Glutamatergic neuron (in vitro differentiated cells): ENCODE measurements at places on chromosomes 1 and 21.

DNA sequence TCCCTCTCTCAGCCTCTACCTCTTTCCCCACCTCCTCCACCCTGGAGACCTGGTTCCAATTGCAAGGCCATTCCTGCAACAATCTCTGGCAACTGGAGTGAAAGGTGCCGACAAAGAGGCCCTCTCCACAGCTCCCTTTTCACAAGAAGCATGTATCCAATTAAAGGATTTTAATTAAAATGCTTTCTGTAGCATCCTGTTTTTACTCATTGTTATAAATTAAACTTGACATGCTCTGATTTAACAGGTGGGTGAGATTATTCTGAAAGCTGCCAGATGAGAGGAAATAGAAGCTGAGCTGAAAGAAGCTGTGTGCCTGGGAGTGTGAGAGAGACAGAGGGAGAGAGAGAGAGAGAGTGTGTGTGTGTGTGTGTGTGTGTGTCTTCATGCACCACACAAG, 160.5 kb downstream of the TBX15 start:
- no peaks in the 10 kb centered on the region for H3K4me1 ChIP-seq
- no peaks in the 10 kb centered on the region for H3K36me3 ChIP-seq
- H3K4me3 ChIP-seq = no peak overlapping the region
- no peak for DNase-seq
- no peak overlapping the region for H3K27ac ChIP-seq

DNA sequence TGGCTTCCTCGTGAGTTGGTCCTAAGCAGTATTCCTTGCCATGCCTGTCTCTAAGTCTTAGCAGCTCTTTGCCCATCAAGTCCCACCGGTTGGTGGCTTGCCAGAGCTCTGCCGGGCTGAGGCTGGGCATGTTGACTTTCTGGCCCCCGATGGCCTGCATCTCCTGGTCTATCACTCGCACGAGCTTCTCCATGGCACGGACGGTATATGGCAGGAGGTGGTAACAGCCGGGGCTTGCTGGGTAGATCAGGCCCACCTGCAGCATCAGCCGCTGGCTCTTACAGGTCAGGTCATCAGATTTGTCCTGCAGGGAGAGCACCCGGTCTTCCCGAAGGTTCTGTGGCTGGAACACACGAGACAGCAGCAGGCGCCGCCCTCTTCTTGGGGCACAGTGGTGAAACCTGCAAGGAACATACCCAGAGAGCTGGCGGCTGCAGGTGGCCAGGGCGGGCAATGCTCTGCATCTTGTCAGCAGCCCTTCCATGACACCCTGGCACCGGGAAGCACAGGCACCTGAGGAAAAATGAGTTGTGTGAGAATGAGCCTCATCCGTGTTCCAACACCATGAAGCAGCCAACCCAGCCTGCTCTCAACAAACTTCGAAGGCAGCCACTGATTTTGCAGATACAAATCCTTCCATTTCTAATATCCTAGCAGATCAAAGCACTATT, 5.5 kb downstream of the PARS2 start:
- H3K27ac ChIP-seq = no peak overlapping the region
- peaks cover 8% of the 10 kb centered on the region for H3K27me3 ChIP-seq
- no peak for DNase-seq

- H3K4me1 ChIP-seq = no peaks in the 10 kb centered on the region
- DNase-seq = no peak
- no peaks in the 10 kb centered on the region for H3K36me3 ChIP-seq
- H3K27ac ChIP-seq = no peak overlapping the region
- H3K27me3 ChIP-seq = peaks cover 3% of the 10 kb centered on the region
Observed at GRCh38 chr1:214272964-214273533, 7.9 kb upstream of the SMYD2 start.

GRCh38 chr1:22245726-22246125, 102.8 kb upstream of the WNT4 start:
- peaks cover 1% of the 10 kb centered on the region for H3K4me1 ChIP-seq
- H3K27me3 ChIP-seq = peaks cover 8% of the 10 kb centered on the region
- no peak overlapping the region for H3K27ac ChIP-seq
- no peak overlapping the region for H3K4me3 ChIP-seq

DNA sequence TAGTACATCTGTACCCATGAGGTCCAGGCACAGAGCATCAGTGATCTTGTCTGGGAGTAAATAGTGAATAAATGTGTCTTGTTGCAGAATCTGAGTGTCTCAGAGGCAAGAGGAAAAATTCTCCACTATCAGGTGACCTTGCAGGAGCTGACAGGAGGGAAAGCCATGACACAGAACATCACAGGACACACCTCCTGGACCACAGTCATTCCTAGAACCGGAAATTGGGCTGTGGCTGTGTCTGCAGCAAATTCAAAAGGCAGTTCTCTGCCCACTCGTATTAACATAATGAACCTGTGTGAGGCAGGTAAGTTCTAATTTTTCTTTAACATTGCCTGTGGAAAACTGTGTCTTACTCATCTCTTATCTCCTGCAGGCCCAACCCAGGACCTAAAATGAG, 43.1 kb downstream of the IL12RB2 start:
- no peak for DNase-seq
- H3K36me3 ChIP-seq = no peaks in the 10 kb centered on the region
- H3K4me3 ChIP-seq = no peak overlapping the region

GRCh38 chr1:25766721-25767436, 33.1 kb upstream of the SELENON start:
- H3K27me3 ChIP-seq = peaks cover 5% of the 10 kb centered on the region
- H3K4me3 ChIP-seq = no peak overlapping the region
- H3K4me1 ChIP-seq = peaks cover 26% of the 10 kb centered on the region
- no peaks in the 10 kb centered on the region for H3K36me3 ChIP-seq

- DNase-seq = no peak
- H3K36me3 ChIP-seq = no peaks in the 10 kb centered on the region
Observed at GRCh38 chr1:203426870-203427269, 48.7 kb upstream of the PRELP start.

DNA sequence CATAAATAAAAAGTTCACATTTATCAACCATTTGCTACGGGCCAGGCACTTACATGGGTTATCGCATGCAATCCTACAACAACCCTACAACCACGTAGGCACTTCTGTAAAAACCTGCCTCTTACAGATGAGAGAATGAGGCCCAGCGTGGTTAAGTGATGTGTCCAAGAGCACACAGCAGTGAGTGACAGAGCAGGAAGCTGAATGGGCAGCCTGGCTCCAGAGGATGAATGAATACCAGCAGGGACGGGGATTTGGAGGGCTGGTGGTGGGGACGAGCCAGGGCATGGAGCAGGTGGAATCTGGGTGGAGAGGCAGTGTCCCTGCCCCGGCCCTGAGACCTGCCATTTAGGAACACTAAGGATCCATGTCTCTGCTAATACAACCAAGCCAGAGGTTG, 35.5 kb downstream of the SYF2 start:
- no peak overlapping the region for H3K4me3 ChIP-seq
- H3K27me3 ChIP-seq = peaks cover 9% of the 10 kb centered on the region
- H3K27ac ChIP-seq = no peak overlapping the region
- DNase-seq = no peak

DNA sequence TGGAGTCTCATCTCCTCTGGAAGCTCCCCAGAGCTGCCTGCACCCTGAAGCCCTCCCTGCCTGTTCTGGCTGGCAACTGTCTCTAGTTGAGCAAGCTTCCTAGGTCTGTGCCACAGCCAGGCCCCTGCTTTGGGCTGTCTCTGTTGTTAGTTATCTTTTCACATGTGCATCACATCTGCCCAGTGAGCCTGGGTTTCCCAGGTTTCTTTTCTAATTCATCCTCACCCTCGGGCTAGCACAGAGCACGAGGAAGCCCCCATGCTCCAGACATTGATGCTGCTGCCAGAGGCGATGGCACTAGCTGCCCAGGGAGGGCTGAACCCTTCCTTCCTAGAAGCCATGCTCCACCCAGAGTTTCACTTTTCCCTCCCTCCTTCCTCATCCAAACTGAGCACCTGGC, 27.2 kb downstream of the RASSF5 start:
- DNase-seq = no peak
- H3K4me3 ChIP-seq = no peak overlapping the region
- H3K36me3 ChIP-seq = peaks cover 5% of the 10 kb centered on the region
- no peaks in the 10 kb centered on the region for H3K4me1 ChIP-seq
- H3K27ac ChIP-seq = no peak overlapping the region
- H3K27me3 ChIP-seq = peaks cover 6% of the 10 kb centered on the region

DNA sequence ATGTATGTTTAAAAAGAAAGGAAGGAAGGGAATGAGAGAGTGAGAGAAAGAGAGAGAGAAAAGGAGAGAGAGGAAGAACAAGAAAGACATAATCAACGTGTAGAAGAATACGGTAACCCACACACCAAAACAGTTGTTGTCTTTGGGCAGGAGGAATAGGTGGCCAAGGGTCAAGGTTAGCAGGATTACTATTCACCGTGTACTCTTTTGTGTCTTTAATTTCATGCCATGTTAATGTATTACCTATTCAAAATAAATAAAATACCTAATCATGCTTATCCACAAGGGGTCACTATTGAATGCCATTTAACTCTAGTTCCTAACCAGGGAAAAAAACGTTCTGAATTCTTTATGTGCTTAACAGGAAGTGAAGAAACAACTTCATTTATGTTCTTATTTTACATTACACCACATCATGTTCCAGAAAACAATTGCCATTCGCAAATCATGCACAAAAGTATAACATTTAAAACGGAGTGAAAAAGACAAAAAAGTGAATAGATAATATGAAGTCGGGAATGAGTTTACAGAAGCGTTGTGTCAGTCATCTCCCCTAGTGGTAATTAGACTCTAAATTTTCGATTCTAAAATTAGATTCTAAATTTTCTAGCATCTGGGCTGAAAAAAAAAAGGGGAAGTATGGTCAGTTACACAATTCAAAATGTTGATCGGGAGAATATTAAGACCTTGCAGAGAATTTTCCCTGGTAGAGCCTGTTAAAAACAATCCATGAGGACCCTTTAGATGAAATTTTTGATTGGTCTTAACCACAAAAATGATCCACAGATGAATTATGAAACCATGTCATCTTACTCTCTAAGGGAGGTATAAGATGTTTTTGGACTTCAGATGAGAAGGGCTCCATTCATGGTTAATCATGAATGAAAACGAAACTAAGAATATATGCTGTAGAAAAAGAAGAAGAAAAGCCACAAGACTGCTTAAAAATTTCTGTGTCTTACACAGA, 700 bp upstream of the KMO start:
- no peak overlapping the region for H3K27ac ChIP-seq
- peak overlapping the region; percentile 59 for H3K4me3 ChIP-seq
- H3K27me3 ChIP-seq = no peaks in the 10 kb centered on the region
- peaks cover 6% of the 10 kb centered on the region for H3K4me1 ChIP-seq
